ENCODE measurements at places on chromosomes 2 and 18.
A peak's percentile ranks its signal among the peaks of the same experiment; 100 is the strongest.

DNA sequence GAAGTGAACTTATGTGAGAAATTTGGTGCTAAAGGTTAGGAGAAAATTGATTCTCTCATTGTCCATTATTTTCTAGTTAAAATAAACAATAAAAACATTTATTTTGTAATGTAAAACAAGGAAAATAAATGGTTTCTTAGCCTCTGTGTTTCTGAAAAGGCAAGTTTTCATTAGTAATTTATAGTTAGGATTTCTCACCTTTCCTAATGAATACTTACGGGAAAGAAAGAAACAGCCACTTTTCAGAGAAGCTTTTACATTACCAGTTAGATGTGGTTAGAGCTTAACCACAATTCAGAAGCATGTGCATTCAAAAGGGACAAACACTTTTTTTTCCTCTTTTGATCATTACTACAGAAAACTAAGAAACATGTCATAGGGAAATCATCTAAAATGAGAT, 18.8 kb downstream of the NEMP2 start:
- DNase-seq, result no peak

DNA sequence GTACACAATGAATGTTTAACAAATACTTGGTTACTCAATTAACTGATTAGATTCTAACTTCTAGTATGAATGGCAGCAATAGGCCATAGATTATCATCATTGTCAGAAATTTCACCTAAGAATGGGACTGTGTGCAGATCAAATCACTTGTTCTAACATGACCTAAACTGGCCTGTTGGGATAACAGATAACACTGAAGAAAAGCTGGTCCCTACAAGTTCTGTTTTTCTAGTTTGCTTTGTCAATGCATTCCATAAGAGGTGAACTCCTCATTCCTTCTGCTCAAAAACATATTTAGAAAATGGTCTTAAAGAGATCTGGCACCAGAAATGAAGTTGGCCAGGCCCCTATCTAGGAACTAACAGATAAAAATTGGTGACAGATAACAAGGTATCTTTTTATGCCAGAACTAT, 175.4 kb downstream of the THADA start:
- no peak for DNase-seq

DNA sequence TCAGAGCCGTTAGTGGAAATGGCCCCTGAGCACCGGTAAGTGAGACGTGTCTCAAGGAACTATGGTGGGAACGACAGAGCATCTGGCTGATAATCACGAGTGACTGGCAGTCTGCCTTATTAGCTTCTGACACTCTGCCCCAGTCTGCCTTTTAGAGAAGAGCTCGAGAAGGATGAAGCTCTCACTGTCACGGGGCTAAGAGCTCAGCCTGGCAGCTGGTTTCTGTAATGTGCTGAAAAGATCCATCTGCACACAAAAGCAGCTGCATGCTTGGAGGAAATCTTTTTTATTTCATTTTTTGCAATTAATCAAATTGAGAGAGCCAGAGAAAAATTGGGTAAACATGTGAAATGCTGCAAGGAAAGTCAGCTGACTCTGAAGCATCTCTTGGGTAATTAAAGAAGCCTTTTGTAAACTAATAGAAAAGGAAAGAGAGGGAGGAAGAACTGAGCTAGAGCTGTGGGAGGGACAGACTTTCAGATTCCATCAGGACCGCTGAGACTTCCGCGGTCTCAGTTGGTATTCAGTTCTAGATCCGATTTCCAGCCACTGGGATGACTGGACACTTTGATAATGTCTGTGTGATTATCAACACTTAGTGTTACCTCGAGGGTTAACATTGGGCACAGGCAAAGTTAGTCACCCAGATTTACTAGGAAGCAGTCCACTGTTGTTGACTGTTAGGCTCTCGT, 24.4 kb downstream of the MBP start:
- DNase-seq, result peak; percentile 79

GRCh38 chr2:241190291-241190981, 2.0 kb downstream of the ANO7 start:
- DNase-seq, result no peak

DNA sequence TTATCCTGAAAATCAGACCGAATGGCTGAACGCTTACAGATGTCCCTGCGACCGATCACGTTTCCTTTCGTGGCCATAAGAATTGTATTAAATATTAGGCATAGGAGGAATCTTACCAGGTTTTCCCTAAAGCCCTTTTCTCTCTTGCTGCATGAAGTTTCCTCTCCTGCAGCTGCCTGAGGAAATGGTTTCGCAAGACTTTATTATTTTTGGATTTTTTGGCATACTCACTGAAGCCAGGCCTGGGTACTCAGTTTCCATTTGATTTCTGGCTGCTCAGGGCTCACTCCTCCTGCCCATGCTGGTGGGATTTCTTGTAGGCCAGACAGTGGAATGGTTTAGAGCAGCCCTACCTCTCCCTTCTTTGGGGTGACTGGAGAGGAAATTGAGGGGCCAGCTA, 114.0 kb downstream of the KLHL29 start:
- no peak for DNase-seq

GRCh38 chr2:86439879-86440630, 1.1 kb upstream of the KDM3A start:
- DNase-seq, result no peak

- DNase-seq, result peak; percentile 58
Measured at GRCh38 chr2:113156278-113157117, 17.3 kb upstream of the PSD4 start.

DNA sequence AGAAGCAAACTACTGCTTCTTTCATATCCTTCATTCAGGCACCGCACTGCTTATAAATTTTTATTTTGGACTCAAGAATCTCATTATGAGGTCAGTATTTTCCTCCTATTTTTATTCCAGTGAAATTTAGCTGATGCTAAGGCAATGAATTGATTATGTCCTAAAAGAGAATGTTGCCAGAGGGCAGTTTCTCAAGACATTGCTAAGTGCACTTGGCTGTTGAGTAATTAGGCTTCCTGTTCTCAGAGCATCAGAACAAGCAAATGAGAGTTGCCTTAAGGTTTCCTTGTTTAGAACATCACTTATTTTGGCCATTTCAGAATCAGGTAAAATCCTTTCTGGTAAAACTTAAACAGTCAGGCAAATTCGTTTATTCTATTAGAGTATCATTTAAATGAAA, 548.6 kb upstream of the ZEB2 start:
- DNase-seq, result no peak

- DNase-seq, result no peak
Measured at GRCh38 chr2:27390822-27391679, 10.5 kb upstream of the ZNF513 start.

GRCh38 chr2:42794271-42795046, 2.1 kb upstream of the HAAO start:
- DNase-seq, result no peak

DNA sequence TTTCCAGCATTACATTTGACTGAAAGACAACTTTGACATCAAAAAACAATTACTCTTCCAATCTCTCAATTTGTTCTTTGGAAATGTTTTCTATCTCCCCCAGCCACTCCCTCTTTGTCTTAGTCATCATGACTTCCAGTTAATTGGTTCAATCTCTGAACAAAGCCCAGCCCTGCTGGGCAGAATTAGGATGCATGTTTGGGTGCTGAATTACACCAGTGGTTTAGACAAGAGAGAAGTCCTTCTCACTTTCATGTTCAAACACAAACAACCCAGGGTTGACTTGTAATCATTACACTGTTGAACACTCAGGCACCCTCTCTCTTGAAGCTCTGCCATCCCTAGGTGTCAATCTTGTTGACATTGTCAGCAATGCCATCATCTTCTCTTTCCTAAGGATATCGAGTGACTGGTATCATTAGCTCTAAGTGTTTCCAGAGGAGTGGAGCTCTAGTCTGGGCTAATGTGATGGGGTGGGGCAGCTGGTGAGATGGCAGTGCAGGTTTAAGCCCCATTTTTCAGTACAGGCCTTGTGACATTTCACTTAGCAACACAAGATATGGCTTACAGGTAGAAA, 90.8 kb upstream of the MEIS1 start:
- no peak for DNase-seq

- DNase-seq, result peak; percentile 79
Measured at GRCh38 chr2:172095146-172095904, 7.4 kb downstream of the DLX2 start.

GRCh38 chr2:81396417-81397019, 1092.0 kb upstream of the LRRTM1 start:
- no peak for DNase-seq

- no peak for DNase-seq
Measured at GRCh38 chr2:235979753-235980435, 188.3 kb downstream of the GBX2 start.

DNA sequence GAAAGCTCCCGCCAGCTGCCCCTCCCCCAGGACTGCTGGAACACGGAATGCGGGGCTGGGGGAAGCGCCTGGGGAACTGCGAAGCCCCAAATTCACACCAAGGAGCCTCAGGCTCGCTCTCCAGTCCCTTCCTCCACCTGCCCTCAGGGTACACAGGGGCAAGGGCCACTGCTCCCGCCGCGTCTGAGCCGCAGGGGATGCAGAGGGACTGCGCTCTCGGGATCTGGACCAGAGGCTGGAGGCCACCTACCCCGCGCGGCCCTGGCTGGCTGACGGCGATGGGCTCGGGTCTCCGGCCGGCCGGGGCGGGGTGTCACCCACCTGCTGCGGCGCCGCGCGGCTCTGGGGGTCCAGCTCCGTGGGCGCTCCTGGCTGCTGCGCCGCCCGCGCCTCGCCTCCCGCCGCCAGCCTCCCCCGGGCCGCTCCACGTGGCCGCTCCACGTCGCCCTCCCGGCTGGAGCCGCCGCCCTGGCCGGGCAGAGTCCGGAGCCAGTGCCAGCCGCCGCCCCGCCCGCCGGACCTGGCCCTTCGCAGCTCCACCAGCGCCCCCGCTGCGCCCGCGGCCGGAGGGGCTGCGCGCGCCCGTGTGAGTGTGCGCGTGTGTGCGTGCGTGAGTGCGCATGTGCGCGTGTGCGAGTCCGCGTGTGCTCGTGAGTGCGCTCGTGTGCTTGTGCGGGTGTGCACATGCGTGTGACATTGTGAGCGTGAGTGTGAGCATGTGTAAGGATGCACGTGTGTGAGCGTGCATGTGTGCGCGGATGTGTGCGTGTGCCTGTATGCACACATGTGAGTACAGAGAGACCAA, at the start of gene CGREF1:
Gene CGREF1 (minus strand): TSS at position 604 of the 805 bp plus-strand sequence. CDS start 14,762 bp downstream, outside the sequence.
- peak; percentile 19 for DNase-seq

GRCh38 chr2:170006587-170007325, 171.2 kb upstream of the MYO3B start:
- DNase-seq, result no peak

- DNase-seq, result no peak
Measured at GRCh38 chr2:217489145-217489960, 513.4 kb downstream of the TNS1 start.

DNA sequence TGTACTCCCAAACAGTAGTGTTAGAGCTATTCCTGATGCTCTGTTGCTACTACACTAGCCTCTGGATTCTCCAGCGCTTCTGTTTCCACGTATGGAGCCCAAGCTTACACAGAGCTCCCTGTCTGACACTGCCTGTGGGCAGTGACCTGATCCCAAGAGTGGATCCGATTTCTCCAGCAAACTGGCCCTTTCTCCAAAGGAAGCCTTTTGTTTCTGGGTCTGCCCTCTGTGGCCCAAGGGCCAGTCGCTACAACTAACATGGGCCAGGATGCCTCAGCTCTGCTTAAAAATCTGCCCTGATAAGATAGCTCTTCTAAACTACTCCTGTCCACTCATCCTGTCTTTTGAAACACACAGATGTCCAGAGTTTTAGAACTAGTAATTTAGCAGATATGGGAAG, 172.6 kb upstream of the NRP2 start:
- DNase-seq, result no peak

GRCh38 chr18:154151-154550, 4.2 kb upstream of the USP14 start:
- DNase-seq, result no peak

- no peak for DNase-seq
Measured at GRCh38 chr2:22283436-22283835, 1101.5 kb upstream of the KLHL29 start.

DNA sequence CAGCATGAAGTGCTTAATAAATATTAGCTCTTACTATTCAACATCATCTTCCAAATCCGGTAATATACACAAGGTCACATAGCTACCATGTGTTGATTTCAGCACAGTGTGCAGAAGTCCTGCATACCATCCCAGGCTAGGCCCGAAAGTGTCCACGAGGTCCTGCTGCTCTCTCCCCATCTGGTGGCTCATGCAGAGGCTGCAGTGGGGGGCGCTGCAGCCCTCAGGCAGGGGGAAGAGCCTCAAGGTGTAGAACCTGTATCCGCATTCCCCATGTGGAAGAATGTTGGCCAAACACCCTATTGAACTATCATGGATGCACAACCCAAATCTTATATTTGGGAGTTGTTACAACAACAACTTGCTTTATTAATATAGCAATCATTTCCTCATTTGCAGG, 88.5 kb downstream of the ST6GAL2 start:
- no peak for DNase-seq

- no peak for DNase-seq
Measured at GRCh38 chr2:86625096-86625495, 1.4 kb upstream of the RNF103 start.
